ENCODE measurements at places on chromosomes 3 and 15.

- DNase-seq = no peak
These were observed 523.9 kb upstream of the CNTN3 start for GRCh38 chr3:75138345-75138744.

DNA sequence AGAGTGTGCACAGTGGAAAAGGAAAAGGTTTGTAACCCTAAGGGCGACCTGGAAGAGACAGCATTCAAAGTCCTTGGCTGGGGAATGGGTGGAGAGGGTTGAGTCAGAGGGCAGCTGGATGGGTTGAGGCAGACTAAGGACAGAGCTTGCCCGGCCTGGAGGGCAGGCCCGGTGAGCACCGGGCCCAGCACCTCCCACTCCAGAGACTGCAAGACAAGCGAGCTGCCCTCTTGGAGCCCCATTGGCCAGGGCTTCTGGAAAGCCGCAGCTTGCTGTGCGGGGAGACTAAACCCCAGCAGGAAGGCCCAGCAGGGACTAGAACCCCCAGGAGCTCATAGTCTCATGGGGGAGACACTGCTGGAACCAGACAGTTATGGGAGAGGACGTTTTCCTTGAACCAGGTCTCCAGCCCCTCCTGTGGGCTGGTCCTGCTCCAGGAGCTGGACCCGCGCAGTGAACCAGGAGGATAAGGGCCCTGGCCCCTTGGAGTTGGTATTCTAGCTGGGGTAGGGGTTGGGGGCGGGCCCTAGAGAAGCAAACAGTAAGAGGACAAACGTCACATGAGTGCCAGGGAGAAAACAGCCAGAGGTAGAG is 59.1 kb downstream of the RGMA start:
- no peak for DNase-seq

- no peak for DNase-seq
These were observed 133.4 kb upstream of the WNT5A start for GRCh38 chr3:55620351-55621025.

DNA sequence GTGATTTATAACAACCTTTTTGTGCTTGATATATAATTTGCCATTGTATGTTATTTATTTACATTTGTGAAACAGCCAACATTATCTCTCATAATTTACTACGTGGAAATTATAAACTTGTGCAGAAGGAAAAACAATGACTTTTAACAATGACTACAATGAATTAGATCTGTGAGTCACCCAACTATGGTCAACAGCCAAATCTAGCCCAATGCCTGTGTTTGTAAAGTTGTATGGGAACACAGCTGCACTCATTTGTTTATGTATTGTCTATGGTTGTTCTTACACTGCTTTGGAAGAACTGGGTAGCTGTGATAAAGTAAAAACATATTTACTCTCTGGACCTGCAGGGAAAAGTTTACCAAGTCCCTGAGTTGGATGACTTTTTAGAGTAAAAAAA is 110.4 kb downstream of the OTOL1 start:
- DNase-seq = no peak

DNA sequence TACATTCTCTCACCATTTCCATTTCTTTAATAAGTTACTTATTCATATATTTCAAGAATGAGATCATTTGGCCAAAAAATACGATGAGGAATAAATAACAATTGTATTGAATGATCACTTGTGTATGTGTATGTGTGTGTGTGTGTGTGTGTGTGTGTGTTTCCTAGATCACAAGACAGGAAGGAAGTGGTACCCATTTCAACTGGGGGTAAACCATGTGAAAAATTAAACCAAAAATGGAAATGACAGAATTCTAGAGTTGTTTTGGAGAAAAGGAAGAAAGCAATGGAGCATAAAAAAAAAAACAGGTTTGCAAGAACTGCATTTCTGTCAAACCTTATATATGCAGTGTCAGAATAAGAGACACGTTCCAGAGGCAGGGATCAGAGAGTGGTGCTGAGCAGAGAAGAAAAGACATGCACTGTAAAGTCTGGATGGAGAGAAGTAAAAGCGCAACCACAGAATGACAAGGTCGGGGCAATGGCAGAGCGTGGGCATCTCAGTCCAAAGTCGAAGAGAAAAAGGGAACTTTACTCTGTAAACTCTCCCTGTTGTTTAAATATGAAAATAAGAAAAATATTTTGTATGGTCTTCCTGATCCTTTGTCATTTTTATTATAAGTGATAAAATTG is 75.5 kb downstream of the PEX5L start:
- DNase-seq = no peak

- DNase-seq = no peak
These were observed 6.9 kb downstream of the CORO2B start for GRCh38 chr15:68585574-68586273.

DNA sequence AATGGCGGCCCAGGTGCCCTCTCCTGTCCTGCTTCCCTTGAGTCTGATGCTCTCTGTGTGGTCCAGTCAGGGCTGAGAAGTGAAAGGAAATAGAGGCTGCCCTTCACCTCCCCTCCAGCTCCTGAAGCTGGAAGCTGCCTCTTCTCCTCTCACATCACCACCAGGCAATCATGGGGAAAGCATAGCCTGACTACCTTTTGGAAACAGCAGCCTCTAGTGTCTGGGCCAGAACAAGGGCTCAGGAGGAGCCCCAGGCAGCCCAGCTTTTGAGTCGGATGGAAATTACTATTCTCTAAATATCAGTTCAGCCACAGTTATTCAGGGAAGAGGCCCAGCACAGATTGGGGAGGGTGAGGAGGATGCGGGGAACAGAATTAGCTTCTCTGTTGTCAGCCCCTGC is 43.3 kb upstream of the CCDC174 start:
- no peak for DNase-seq

DNA sequence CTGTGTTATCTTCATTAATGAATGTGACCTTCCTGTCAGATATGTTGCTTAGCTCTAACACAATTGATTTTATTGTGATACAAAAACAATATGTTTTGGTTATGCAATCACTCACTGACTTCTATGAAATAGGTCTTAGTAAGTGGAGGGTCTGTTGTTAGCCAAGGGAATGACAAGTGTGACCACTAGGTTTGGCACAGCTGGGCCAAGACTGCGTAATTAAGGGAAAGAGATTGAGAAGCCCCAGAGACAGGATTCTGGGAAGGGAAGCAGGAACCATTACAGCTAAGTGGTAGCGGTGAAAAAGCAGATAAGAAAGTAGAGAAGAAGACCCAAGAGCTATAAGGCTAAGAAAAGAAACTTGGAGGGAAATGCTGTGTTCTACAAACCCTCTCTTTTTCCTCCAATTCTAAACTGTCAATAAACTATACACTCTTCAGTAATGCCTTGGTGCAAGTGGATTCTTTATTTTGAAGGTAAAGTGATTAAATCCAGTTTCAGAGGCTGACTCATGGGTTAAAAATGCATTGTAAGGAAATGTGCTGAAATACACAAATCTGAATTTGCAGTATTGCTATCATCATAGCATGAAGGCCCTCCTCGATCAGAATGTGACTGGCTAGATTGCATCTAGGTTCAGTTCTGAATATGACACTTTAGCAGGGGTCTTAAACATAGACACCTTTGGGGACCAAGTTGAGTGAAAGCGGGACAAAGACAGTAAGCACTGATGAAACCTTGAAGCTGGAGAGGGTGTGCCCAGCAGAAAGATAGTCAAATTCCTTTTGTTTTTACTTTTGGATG is 26.1 kb downstream of the KCNMB2 start:
- no peak for DNase-seq

GRCh38 chr3:157305392-157305791 is 131.3 kb upstream of the PTX3 start:
- DNase-seq = no peak

DNA sequence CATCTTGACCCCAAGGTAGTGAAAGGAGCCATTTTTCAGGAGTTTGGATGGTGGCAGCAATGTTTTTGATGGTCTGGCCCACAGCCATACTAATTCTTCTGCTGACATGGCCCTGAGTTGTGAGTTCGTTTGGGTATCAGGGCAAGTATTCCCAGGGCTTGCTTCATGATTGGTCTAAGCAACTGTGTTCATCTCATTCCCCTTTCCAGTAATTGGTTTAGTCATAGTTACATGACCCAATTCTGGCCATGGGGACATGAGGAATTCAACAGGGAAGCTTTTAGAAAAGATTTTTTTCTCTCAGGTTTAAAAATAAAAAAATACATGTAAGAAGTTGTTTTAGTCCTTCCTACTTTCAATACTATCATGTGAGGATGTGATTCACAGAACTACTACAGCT is 150.5 kb upstream of the NPHP3 start:
- DNase-seq = no peak

- no peak for DNase-seq
These were observed 112.5 kb upstream of the MLF1 start for GRCh38 chr3:158458464-158458863.

- DNase-seq = no peak
These were observed 135.3 kb downstream of the CHL1 start for GRCh38 chr3:331881-332280.

DNA sequence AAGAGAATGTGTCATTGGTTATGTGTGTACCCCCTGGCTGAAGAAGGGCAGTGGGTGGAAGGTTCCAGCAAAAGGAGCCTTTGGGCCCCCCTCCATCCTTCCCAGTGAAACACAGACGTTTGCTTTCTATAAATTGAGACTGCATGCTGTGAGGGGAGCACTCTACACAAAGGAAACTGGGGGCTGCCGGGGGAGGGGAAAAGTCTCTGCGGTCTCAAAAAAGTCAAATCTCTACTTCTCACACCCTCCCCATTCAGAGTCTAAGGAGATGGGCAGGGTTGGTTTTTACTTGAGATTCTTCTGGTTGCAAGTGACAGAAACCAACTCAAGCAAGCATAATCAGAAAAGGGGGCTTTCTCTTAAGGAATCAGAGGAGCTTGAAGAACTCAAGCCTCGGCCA is 50.1 kb upstream of the TLE3 start:
- no peak for DNase-seq

GRCh38 chr15:66670762-66671580 is 31.1 kb upstream of the SMAD6 start:
- no peak for DNase-seq

GRCh38 chr3:196181127-196181546 is 30.1 kb downstream of the ZDHHC19 start:
- DNase-seq = no peak

- DNase-seq = no peak
These were observed 66.1 kb downstream of the RPN1 start for GRCh38 chr3:128584412-128585020.

DNA sequence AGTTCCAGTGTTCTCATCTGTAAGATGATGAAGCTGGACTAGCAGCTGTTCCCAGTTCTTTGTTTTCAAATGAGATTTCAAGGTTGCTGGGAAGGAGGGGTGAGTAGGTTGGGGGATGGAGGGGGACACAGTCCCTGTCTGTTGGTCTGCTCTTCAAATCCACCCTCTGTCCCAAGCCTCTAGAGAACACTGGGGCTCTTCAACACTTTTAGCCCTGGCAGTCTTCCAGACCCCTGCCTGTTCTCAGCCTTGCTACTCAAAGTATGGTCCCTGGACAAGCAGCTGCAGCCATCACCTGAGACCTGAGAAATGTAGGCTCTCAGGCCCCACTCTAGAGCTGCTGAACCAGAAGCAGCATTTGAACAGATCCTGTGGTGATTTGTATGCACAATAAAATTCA is 41.3 kb downstream of the NEK11 start:
- no peak for DNase-seq

DNA sequence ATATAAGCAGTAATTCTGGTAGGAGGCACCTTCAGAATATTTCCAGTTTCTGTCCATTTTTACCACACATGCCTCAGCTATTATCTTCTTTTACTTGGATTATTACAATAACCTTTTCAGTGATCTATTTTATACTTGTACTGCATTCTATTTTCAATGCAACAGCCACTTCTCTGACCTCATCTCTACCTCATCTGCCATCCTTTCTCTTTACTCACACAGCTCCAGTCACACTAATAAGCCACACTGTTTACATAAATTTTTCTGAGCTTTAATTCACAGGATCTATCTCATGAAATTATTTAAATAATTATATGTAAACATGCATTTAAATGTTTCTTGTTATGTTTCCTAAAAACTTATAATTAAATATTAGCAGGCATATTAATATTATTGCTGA is 47.3 kb upstream of the BCHE start:
- no peak for DNase-seq

DNA sequence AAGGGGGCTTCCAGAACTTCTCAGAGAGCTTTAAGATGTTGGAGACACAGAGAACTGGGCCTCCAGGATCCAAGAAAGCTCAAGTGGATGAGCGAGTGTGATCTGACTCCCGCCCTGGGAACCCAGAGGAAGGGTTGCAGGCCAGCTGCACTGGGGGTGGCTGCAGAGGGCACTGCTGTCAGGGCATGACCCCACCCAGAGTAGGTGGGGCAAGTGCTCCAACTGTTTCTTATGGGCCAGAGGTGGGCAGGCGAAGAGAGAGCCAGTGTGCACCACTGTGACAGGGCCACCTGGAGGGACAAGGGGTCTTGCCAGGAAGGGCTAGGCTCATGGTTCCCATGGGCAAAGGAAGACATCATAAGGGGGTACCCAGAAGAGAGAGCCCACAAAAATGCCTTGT is 48.8 kb downstream of the EXOG start:
- peak; percentile 41 for DNase-seq

- no peak for DNase-seq
These were observed 18.0 kb downstream of the SRGAP3 start for GRCh38 chr3:9231471-9231870.

DNA sequence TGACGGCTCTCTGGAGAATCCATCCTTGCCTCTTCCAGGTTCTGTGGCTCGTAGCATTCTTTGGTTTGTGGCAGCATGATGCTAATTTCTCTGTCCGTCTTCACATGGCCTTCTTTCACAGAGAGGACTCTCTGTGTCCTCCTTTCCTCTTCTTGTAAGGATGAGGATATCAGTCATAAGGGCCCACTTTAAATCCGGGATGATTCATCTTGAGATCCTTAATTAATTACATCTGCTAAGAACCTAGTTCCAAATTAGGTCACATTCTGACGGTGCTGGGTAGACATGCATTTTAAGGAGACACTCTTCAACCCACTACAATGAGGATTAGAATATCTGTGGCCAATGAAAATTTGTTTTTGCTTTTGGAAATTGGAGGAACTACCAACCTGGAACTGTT is 15.7 kb upstream of the GXYLT2 start:
- DNase-seq = no peak

- DNase-seq = no peak
These were observed 128.3 kb upstream of the ARHGEF3 start for GRCh38 chr3:56929809-56930615.

- DNase-seq = no peak
These were observed 253.9 kb downstream of the EDEM1 start for GRCh38 chr3:5441401-5441800.

DNA sequence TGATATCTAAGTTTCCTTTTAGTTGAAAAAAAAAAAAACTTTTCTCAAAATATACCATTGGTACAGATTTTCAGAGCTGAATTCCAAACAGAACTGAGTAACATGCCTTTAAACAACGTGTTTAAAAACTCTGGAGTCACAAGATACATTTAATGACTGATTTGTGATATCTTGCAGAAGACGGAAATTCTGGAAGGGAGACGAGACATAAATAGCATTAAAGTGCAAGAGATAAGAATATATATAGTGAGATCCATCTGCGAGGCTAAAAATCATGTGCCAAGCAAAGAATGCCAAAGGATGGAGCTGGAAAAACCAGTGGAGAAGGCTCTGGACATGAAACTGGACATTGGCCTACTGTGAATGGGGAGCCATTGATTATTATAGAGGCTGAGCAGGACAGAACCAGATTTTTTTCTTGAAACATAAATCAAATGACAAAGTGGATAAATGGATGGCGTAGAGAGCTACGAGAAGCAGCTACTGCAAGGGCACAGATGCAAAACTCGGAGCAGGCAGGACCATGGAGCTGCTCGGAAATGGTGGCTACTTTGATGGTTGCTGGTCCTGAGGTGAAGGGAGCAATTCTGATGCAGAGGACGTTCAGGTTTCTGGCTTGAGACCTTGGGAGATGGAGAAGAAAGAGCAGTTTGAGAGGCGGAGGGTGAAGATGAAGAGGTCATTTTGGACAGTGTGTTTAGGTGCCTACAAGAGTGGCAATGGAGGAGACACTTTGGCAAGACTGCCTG is 88.8 kb downstream of the CPN2 start:
- DNase-seq = peak; percentile 9
